ENCODE measurements at places on chromosomes 13 and 19.

DNA sequence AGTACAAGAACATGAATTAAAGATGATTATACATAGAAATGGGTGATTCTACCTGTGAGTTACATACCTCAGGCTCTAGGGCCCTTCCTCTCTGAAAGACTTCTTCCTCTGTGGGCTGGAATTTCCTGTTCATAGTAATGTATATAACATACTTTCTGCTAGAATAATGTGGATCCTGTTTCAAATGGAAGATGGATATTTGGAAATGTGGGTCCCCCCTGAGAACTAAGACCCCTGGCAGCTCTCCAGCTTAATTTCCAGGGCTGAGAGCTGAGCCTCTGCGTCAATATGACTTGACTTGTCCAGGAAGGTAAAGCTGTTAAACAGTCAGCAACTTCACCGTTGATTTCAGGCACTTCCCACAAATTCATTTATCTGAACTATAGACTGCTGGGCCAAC lies 296.3 kb downstream of the NALCN start:
- DNase-seq: no peak

GRCh38 chr19:49544154-49544553 lies 16.4 kb downstream of the RCN3 start:
- no peak for DNase-seq

DNA sequence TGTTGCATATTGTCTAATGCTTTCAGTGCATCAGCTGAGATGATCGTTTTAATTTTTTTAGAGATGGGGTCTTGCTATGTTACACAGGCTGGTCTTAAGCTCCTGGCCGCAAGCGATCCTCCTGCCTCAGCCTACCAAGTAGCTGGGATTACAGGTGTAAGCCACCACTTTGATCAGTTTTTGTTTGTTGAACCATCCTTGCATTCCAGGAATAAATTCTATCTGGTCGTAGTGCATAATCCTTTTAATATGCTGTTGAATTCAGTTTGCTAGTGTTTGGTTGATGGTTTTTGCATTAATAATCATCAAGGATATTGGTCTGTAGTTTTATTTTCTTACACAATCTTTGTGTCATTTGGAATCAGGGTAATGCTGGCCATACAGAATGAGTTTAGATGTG lies 4.4 kb downstream of the ZNF211 start:
- DNase-seq: no peak

DNA sequence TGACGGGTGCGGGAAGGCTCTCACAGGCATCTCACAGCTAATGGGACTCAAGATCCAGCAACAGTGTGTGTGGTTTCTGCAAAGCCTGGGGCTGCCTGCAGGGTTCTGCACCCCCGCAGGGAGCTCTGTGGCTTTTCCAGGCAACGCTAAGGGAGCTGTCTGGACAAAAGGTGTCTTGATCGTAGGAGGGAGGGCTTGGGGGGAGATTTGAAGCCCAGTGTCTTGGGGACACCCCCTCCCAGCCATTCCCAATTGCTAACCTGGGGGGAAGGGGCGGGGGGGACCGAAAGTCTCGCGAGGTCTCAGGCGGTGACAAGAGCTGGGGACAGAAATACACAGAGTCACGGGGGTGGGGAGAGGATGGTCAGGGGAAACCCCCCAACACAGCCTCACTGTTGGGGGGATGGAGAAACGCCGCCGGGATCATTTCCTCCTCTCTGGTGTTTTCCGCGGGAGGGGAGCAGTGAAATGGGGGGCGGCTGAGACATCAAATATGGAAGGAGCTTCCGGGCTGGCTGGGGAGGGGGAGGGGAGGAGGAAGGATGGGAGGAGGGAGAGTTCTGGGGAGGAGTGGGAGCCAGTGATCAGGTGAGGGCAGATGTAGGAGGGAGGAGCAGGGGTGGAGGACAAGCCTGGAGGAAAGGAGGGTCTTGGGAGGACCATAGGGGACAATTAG lies 13.3 kb downstream of the KCNC3 start:
- no peak for DNase-seq

GRCh38 chr19:22945560-22945959 lies 57.4 kb downstream of the ZNF728 start:
- no peak for DNase-seq

DNA sequence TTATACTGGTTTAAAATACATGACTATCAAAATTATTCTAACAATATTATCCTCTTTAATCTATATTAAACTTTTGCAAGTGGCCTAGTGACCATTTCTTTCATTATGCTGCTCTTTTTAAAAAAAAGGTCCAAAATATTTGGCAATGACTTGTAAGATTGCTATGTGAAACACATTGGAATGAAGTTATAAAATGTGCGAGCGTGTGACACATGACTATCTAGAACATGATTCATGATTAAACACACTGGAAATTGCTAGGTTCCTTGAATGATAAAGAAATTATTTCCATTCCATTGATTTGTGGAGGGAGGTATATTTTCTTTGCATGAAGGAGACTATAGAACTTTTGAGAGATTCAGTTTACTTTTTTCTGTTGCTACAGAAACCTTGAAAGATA lies 739.1 kb downstream of the DIAPH3 start:
- DNase-seq: no peak

DNA sequence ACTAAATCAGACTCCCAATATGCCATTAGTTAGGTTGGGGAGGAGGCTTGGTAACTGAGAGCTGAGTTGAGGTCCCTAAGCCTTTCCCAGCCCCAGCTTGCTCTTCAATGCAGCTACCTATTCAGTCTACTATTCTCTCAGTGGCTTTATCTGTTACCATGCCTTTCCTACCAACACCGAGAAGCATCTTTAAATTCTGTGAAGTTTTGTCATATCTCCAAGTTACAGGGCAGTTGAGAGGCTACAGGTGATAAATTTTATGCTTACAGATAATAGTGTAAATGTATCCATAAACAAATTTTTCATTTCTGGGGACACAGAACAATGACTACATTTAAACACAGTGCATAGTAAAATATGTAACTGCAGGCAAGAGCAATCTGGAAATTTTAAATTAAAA lies 110.6 kb downstream of the ELF1 start:
- DNase-seq: no peak

DNA sequence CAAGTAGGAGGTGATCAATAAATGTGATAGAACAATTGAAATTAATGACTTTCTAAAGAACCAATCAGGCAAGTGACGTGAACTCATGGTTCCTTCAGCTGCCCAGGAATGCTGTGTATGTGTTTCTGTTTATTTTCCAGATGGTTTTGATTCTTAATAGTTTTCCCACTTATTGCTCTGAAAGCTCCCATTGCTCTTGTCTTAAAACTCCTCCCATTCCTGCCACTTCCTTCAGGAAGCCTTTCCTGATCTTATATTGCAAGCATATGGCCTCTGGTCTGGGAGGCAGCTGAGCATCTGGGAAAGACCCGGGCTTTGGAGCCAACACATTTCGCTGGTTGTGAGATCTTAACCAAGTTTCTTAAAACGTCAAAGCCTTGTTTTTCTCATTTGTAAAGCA lies 17.1 kb upstream of the LATS2 start:
- no peak for DNase-seq

- DNase-seq: no peak
Observed at GRCh38 chr19:34504273-34504808, 22.8 kb downstream of the WTIP start.

DNA sequence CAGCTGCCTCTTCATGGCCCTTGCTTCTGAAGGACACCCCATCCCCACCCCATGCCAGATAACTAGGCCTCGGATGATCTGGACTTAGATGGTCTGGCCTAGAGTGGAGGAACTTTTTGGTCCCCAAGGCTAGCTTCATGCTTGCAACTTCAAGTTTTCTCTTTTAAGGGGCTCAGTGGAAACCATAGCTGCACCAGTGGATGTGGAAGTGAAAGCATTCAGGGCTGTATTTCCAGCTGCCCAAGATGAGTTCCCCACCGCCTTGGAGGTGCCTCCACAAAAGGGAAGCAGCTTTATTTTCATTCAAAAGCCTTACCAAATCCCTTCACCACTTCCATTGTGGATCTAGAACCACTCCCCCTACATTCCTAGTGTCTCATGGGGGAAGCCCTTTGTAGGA lies 17.6 kb upstream of the GSX1 start:
- DNase-seq: no peak

DNA sequence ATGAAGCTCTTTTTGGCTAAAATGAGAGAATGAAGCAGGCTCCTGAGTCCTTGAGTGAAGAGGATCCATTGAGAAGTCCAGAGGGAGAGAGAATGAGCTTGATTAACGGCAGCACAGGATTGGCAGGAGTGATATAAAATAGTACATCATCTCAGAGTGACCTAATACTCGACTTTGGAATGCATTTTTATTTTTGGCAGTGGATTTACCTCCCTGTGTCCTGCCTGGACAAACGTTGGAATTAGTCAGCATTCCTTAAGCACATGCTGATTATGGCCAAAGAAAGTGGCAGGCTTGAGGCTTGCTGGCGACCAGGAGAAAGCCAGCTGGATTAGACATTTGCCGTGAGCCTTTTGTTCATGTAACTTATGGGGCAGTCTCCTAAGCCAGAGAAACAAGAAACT lies 22.9 kb downstream of the LRCH1 start:
- DNase-seq: no peak

DNA sequence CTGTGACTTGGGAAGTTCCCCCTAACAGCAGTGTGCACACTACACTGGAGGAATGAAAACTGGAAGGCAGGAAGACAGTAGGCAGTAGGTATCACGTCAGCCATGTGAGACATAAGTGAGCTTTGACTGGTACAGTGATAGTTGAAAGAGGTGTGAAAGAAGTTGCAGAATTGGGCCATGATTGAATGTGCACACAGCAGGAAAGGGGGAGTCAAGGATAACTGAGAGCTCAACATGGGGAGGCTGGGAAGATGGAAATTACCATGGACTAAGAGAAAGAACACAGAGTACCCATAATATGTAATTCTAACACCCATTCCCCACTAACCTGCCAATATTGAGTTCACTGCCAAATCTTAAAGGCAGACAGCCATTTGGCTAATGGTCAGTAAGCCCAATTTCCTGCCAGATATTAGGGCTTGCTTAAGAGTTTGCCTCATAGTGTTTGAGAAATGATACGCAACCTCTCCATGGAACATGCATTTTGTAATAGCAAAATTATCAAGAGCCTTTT lies 321.7 kb downstream of the DCT start:
- DNase-seq: no peak

GRCh38 chr13:47120282-47120681 lies 223.4 kb upstream of the HTR2A start:
- DNase-seq: no peak

DNA sequence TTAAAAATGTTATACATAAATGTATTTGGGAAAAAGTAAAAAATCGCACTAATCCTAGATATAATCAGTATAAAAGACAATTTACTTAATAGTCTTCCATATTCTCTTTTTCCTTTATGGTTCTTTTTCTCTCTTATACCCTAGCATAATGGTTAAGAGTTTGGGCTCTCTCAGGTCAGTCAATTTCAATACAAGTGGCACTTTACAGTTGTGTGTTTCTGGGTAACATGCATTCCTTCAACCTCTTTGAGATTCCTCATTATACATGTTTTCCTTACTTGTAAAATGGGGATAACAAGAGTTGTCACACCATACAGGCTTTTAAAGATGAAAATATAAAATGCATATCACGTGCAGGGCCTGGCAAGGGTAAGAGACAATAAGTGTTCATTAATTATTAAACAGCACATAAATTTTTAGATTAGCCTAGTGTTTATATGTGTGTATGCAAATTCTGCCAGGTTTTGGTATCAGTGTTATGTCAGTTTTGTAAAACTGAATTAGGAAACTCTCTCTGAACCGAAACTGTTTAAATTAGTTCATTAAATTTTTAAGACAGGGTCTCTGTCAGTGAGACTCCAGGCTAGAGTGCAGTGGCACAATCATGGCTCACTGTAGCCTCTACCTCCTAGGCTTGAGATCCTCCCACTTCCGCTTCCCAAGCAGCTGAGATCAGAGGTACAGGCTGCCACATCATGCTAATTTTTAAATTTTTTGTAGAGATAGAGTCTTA lies 49.8 kb downstream of the ELF1 start:
- DNase-seq: no peak

GRCh38 chr13:100495455-100495854 lies 93.1 kb downstream of the GGACT start:
- no peak for DNase-seq

- no peak for DNase-seq
Observed at GRCh38 chr19:10862561-10863106, 8.7 kb upstream of the CARM1 start.

DNA sequence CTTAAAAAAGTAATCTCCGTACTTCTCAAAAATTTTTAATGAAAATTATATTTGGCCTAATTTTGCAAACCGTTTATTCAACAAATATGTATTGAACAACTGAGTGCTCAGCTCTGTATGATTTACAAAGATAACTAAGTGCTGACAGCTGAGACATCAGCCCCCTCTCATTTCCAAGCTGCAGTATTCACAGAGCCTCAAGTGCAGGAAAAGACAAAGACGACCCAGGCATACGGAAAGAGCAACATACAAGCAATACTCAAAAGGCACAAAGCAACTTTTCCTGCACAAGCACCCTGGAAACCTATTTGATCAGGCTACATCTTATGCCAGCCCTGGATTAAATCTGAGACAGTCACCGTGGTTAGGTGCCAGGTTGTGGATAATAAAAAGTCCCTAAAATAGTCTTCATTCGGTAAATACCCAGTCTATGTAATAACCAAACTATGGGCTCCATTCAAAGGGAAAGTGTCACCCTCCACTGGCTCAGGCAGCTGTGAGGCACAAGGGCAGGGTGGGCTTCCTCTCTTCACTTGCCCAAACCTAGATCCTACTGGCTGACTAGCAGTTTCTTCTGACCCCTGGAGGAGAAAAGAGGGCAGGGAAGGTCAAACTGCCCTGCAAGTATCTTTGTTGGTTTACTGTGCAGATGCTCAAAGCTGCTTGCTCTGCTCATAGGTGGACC lies 65.5 kb downstream of the TBC1D4 start:
- no peak for DNase-seq

Data from stimulated activated CD4-positive, alpha-beta T cell treated with anti-CD3 and anti-CD28 coated beads, TNF-alpha, amount 100 ng/mL, for 48 hours (primary cell).